Hematopoietic multipotent progenitor cell treated with erythropoietin and hydrocortisone succinate and interleukin-3 and kit ligand, for 17 days (in vitro differentiated cells): ENCODE measurements at places on chromosomes 5 and 9.

DNA sequence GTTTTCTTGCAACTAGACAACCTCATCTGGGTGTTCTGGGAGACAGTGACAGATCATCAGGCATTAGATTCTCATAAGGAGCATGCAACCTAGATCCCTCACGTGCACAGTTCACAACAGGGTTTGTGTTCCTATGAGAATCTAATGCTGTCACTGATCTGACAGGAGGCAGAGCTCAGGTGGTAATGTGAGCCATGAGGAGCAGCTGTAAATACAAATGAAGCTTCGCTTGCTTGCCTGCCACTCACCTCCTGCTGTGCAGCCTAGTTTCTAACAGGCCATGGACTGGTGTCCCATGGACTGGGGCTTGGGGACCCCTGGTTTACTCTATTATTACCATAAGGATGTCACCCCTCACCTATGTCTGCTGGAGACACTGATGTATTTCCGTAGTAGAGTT is 166.8 kb downstream of the PSAT1 start:
- no peak for DNase-seq

GRCh38 chr5:178391480-178391879 is 158.9 kb upstream of the PHYKPL start:
- DNase-seq = no peak

DNA sequence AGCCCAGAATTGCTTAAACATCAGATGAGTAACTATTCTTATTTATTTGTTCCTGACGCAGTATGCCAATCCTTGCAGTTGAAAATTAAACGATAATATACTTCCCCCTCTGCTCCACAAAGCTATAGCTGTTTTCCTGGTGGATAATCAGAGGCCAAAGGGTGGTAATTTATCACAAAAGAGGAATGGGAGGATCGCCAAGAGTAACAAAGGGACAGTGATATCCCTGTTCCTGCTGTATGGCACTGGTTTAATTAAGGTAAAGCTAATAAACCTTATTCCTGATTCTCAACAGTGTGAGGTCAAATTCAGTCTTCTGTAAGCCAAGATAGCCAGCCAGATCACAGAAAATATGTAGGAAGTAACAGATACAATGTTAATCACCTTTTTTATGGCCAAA is 33.4 kb upstream of the PTGER4 start:
- no peak for DNase-seq

DNA sequence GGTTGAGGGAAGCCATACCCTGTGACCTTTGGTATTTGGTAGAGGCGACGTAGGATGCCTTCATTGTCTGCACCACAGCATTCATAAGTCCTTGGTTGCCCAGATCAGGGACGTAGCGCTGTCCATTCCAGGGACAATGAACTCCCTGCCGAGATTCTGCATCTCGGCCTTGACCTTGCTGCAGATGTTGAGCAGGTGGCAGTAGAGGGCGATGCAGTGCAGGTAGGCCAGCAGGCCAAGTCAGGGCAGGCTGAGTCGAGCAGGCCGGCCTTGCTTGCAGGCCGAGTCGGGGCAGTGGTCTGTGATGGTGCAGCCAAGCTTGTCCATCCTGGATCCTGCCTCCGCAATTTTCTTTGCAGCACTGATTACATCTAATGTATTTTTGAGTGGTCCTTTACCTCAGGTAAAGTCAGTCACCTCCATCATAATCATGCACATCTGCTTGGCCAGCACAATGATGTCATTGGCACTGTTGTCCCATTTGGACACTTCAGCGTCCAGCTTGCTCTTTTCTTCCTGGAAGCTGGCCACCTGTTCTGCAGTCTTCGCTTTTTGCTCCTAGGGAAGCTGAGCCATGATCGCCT is 93.4 kb upstream of the CCDC112 start:
- DNase-seq = no peak

DNA sequence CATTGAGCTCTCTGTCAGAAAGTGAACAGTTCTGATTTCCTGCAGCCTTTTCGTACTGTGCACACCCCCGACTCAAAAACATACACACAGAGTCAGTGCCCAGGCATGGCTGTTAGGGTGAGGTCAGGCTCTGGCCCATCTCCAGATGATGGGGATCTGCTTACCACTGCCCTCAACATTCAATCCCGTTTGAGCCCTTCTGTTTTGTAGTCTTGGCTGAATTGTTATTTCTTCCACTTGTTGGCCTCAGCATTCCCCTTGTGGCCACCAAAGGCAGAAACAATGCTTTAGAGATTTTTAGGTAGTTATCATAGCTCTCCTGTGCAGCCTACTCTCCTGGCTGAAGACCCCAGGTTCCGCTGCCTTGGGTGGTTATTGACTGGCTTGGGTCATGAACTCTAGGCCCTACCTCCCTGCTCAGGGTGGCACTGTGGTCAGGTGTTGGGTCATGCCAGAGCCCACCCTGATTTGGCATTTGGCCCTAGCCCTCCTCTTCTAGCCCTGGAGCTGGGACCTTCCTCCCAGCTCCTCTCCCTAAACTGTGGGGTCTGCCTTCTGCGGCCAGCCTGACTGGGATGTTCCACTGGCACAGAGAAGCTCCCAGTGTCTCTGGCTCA is 7.8 kb upstream of the MYOZ3 start:
- no peak for DNase-seq

DNA sequence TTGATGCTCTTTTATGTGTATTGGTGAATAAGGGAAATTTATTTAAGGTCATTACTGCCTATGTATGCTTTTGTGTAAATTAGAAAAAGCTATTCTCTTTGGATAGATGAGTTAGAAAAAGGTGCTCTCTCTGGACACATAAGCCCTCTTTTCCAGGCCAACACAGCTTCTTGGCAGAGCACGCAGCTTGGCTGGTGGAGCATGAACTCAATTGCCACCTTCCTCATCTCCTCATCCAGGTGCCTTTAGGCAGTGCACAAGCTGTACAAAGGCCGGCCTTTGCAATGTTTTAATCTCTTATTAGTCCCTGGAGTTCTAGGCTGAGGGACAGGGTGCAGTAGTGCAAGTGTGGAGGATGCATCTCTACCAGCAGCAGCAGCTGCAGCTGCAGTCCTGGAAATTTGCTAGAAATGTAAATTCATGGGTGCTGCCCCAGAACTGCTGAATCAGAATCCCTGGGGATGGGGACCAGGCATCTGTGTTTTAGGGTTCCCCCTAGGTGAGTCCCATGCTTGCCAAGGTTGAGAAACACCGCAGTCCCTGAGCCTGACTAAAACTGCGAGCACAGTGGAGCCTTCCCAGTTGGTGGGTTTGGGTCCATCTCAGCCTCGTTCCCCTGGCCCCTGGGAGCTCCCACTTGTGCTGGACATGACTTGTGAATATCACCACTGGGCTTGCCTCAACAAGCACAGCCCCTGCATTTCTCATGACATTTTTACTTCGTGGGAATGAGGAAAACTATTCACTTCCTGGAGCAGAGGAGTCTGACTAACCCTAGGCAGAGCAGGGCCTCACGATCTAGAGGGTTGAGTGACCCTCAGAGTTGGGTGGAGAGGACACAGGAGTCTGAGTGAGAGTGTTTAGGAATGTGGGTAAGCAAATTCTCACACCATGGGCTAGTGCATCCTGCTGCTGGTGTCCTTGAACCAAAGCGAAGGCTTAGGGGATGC is 272.3 kb downstream of the ZSWIM6 start:
- DNase-seq = no peak

- DNase-seq = no peak
These were observed 125.8 kb upstream of the KLF4 start for GRCh38 chr9:107615321-107615720.

DNA sequence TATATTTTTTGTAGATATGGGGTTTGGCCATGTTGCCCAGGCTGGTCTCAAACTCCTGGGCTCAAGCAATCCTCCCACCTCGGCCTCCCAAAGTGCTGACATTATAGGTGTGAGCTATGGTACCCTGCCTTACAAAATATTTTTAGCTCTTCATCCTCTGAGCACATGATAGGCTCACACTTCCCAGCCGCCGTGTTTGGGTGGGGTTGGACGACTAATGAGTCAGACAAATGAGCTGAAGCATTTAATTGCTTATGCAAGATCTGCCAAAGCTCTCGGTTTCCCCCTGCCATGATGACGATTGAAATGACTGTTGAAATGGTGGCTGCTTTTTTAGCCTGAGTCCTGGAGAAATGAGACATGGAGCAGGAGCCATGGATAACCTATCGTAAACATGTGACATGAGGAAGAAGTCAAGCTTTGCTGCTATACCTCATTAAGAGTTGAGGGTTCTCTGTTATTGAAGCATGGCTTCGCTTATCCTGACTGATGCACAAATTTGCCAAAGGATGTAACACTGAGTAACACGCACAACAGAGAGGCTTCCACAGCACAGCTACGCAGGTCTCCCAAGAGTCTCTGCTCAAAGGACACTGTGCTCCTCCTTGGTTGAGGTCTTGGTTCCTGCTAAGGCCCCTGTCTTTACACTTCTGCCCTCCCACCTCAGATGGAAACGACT is 48.2 kb upstream of the GFPT2 start:
- DNase-seq = no peak

- DNase-seq = no peak
These were observed 214.6 kb upstream of the POU5F2 start for GRCh38 chr5:93956006-93956405.

- peak; percentile 93 for DNase-seq
These were observed at the start of gene PCYOX1L for GRCh38 chr5:149357370-149358293. Gene PCYOX1L, plus strand, starts transcription at chr5:149358046. Its CDS starts 23 bp downstream, at chr5:149358069.

DNA sequence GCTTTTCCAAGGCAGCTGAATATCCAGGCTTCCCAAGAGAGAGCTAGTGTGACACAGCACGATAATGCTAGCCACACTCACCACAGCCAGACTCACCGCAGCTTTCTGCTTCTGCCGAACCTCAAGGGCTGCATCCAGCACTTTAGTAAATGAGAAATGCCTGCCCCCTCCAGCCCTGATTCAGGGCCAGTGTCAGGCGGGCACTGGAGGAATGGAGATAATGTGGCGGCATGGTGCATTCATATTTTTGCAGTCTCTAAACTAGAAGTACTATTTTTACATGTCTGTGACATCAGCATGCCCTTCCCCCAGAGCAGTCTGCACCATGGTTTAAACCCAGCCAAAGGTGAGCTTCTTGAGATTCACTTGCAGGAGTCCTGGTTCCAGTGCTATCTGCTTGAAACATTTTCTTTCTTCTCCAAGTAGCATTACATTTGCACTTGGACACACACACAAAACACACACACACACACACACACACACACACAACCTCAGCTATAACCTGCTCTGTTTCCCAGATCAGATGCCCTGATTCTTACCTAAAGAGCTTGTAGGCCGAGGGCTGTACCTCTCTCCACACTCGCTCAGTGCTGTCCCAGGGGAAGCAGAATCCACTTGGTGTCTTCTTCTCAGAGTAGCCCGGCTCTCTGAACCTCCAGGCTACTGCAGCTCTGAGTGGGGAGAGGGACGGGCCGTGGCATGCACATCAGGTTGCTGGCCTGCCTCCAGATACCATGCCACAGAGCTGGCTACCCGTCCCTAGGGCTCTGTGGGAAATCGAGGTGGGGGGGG is at the start of gene FGF1:
TSS of gene FGF1 (minus strand) at position 673 of the 792 bp plus-strand sequence. CDS start 71,963 bp downstream, outside the sequence.
- DNase-seq = no peak

GRCh38 chr5:82406205-82406773 is 128.1 kb upstream of the RPS23 start:
- DNase-seq = no peak

- no peak for DNase-seq
These were observed 10.0 kb upstream of the BOD1 start for GRCh38 chr5:173626505-173626820.

DNA sequence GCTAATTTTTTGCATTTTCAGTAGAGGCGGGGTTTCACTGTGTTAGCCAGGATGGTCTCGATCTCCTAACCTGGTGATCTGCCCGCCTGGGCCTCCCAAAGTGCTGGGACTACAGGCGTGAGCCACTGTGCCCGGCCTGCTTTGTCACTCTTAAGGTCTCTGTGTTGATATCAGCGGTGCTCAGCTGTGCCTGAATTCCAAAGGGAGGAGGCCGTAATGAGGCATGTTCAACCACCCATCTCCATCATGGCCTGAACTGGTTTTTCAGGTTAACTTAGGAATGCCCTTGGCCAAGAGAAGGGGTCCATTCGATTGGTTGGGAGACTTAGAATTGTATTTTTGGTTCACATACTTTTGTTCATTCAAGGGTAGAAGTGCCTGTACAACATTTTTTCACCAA is 22.0 kb downstream of the HSD17B3 start:
- no peak for DNase-seq

DNA sequence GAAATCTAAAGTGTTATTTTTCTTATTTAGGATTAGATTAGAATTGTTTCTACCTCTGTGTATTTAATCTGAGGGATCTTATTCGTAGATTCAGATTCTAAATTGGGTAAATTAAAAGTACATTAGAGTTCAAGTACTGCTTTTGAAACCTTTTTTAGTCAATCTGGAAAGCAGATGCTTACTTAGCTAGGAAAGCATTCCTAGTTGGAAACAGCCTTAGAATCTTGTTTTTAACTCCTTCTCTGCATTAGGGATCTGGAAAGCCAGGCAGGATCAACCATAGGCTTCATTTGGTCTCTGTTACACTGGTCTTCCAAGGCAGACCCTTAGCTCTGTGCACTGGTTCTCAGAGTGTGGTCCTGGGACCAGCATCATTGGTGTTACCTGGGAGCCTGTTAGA is 247.4 kb downstream of the NR3C1 start:
- DNase-seq = no peak

DNA sequence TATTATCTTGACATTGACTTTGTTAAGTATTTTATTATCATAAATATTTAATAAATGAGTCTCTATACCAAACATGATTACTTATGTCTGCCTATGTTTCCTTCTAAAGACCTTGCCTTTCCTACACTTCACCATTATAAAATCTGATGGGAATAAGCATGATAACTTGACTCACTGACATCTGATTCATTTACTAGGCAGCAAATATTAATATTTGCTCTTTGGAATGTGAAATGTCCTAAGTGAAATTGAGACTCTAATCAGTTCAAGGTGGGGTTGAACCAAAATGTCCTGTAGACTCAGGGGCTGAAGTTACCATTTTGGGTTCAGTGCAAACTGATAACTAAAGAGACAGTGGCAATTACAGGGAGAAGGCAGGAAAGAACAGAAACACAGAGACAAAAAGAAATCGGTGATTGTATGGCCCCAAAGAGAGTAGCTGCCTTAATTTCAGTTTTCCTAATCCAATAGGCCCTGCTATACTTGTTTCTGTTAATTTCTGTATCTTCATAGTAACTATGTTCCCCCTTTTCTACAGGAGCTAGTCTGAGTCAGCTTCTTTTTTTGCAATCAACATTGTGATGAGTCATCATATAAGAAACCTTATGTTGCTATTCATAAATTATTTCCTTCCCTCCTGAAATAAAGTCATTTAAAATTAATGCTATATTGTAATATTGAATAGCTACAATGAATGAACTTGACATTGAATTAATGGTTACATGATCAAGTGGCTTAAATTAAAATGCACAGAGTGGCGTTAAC is 296.8 kb downstream of the PDE4D start:
- DNase-seq = no peak

DNA sequence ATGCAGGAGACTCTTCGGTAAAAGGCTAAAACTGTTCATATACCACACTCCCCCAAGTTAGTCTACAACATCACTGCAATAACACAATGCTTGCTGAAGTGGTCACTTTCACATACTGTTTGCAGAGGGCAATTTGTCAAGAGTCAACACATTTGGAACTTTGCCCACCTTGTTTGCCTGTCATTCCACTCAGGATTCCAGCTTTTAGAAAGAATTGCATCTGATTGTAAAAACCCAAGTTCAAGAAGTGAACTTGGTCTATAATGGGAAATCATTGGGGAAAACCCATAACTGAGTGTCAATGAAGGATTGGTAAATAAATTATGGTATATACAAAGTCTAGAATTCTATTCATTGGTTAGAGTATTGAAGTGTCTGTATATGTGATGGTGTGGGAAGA is 120.5 kb downstream of the GADD45G start:
- DNase-seq = no peak

GRCh38 chr5:35247648-35248034 is 17.4 kb upstream of the PRLR start:
- DNase-seq = no peak
